ENCODE measurements at places on chromosomes 11 and 22. TPM values are rescaled to one million over a fixed set of nuclear protein-coding genes. Genes with fewer than 3 reads are reported as not detected.

GRCh38 chr22:26169315-26170111 is at the start of gene SEZ6L:
Gene SEZ6L, plus strand, starts transcription at chr22:26169462. Its CDS starts 208 bp downstream, at chr22:26169670.
- DNase-seq = no peak
- no peaks in the 10 kb centered on the region for H3K36me3 ChIP-seq
- no peak within 1 kb of the TSS for H3K27ac ChIP-seq
- peaks cover 11% of the 10 kb centered on the region for H3K4me1 ChIP-seq
- peaks cover 19% of the 10 kb centered on the region for H3K27me3 ChIP-seq

- peaks cover 3% of the 10 kb centered on the region for H3K4me1 ChIP-seq
- peak overlapping the region; percentile 92 for H3K4me3 ChIP-seq
- H3K27me3 ChIP-seq = no peaks in the 10 kb centered on the region
- no peak for DNase-seq
- H3K27ac ChIP-seq = no peak overlapping the region
These were observed 583 bp upstream of the RRAS2 start for GRCh38 chr11:14359501-14360031.

DNA sequence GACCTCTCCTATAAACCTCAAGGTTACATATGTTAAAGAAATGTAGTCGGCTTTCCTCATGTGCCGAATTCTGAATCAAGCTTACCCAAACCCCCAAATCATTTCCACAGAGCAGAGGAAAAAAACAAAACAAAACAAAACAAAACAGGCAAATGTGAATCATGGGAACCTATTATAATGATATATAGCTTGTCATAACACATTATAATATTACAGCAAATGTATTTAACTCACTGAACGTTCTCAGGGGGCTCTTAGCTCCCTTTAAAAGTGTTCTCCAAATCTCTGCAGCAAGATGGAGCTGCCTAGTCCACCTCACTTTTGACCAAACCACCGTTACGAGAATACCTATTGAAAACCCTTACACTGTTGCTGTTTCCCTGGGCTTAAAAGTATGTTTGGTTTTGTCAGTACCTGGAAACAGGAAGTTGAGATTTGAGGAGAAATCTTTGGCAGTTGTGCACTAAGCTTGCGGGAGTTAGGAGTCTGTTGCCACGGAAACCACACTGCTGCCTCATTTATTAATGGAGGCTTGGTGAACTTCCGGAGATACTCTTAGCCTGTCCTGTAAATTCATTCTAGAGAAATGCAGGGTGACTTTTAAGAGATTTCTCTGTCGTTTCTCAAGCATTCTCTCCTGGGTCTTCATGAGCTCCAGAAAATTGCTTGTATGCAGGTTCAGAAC is 167.0 kb upstream of the RASSF10 start:
- H3K27me3 ChIP-seq = no peaks in the 10 kb centered on the region
- peaks cover 54% of the 10 kb centered on the region for H3K4me1 ChIP-seq
- peak overlapping the region; percentile 57 for H3K27ac ChIP-seq
- H3K36me3 ChIP-seq = no peaks in the 10 kb centered on the region
- H3K4me3 ChIP-seq = no peak overlapping the region

DNA sequence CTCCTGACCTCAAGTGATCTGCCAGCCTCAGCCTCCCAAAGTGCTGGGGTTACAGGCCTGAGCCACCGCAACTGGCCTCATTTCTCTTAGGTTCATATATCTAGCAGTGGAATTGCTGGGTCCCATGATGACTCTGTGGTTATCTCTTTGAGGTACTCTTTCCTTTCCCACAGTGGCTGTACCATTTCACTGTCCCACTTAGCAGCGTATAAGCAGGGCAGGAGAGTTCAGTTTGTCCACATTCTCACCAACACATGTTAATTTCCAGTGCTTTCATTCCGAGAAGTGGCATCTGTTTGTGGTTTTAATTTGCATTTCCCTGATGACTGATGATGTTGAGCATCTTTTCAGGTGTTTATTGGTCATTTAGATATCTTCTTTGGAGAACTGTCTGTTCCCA is 16.4 kb downstream of the PRR5 start:
- H3K4me1 ChIP-seq = peaks cover 15% of the 10 kb centered on the region
- H3K4me3 ChIP-seq = no peak overlapping the region
- no peak overlapping the region for H3K27ac ChIP-seq

SERPING1 gene
- 376 TPM for total RNA-seq

PTPN5 gene
- total RNA-seq = 0.30 TPM

Data from esophagus squamous epithelium (tissue), 5 donors.